ENCODE measurements at places on chromosomes 7 and 10.

GRCh38 chr7:89593125-89593524 is 561.1 kb upstream of the STEAP1 start:
- DNase-seq = no peak

DNA sequence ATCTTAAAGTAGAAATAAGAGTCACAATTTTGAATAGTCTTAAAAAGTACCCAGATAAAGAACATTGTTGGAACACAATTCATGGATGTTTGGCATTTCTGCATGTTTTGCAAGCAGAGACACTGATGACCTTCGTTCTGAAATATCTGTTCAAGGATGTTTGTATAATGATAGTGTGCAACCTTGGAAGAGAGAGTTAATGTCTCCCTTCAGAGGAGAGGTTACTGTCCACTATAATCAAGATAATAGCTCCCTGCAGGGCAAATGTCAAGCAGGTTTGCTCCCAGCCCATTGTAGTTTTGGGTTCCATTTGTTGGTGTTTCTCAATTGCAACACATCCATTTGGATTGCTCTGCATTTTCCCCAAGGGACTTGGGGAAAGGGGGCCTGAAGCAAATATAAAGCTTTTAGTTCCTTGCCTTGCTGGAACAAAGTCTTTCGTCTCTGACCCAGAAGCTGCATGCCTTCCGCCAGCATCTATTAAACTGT is 45.2 kb downstream of the COL1A2 start:
- DNase-seq = no peak

DNA sequence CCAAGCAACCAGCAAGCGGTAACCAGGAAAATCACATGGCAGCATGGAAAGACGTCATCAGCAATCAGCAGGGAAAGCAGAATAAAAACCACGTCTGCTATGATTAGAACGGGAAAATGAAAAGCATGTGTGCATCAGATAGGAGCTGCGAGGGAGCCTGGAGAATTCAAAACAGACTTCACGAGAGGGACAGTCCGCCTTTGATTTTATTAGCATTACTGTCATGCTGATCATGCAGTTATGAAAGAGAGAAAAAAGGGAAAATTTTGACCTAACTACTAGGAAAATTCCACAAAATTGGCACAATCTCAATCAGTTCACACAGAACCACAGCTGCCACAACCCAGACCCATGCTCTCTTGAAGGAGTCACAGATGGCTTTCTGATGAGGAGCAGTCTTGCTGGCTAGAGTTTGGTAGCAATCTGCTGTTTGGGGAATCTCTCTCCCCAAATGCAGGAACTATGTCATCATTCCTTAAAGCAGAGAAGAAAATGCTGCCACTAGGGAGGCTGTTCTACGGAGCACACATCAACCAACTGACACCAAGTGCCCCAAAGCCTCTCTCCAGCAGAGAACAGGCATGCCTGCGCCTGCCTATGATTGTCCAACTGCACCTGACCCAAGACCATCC is 295.9 kb downstream of the TNS3 start:
- DNase-seq = no peak

DNA sequence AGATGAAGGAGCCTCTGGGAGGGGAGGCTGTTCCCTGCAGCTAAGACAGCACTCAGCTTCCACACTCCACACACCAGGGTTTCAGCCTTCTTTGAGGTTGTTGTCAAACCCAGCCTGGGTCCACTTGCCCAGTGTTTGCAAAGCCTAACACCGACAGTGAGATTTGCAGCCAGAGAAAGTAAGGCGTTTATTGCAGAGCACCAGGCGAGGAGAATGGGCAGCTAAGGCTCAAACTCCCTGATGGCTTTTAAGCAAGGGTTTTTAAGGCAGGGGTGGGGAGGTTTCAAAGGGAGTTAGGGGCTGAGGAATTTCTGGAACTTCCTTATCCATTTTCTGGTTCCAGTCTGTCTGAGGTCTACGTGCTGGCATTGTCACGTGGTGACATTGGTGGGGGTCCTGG is 4.7 kb upstream of the ZNF775 start:
- DNase-seq = no peak

GRCh38 chr7:7257899-7258692 is 75.8 kb downstream of the C1GALT1 start:
- no peak for DNase-seq

GRCh38 chr7:78528964-78529363 is 730.4 kb downstream of the PHTF2 start:
- no peak for DNase-seq

DNA sequence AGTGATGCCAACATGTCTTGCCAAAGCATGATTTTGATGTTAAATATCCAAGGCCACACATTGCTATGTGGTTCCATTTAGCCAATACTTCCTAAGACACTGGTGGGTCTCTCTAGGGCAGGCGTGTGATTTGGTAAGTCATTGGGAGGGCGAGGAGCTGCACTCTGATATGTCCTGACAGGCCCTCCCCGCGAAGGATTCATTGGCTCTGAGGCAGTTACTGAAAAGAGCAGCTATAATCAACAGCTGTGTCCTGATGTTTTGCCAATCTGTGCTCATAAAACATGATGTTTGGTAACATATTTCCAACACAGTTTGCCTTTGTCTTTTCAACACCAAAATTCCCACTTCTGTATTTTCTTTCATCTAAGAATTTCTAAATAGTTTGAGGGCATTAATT is 646.7 kb downstream of the PARD3 start:
- DNase-seq = no peak

GRCh38 chr10:81915504-81915897 is 40.5 kb downstream of the NRG3 start:
- DNase-seq = no peak

GRCh38 chr7:33769930-33770329 is 135.4 kb upstream of the BMPER start:
- DNase-seq = no peak

DNA sequence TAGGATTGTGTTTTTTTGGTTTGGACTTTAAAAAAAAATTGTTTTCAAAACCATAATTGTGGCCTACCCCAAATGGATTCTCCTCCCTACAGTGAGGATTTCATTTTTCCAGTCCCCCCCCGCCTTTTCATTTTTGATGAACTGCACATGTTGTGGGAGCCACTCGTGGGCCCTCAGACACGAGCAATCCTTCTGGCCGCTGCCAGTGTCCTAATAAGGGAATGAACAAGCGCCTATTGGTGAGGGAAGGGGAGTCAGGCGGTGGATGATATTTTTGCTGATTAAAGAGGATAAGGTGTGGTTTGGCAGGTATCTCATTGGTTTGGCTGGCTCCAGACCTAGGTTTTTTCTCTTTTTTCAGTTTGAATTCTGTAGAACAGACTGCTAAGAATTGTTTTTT is 78.7 kb upstream of the AGBL3 start:
- no peak for DNase-seq

DNA sequence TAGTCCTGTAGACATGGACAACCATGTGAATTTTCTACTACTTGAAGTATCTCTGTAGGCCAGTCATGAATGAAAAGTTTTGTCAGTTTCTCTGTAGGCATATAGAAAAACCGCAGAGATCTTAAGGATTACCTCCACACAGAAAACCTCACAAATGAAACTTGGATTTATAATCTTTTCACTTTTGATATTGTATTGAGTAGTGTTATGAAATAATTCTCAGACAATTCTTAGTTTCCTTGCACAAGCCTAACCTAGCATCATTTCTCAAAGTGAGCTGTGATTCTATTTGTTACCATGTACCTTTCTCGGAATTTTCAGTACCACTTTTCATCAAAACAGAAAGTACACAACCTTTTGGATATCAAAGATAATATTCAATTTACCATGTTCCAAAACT is 51.4 kb upstream of the OIT3 start:
- no peak for DNase-seq
